Nucleus accumbens (tissue), 56 donors: ENCODE measurements at places on chromosomes 4 and X.

- no peak for DNase-seq
These were observed 25.4 kb upstream of the LIMCH1 start for GRCh38 chr4:41512596-41512995.

DNA sequence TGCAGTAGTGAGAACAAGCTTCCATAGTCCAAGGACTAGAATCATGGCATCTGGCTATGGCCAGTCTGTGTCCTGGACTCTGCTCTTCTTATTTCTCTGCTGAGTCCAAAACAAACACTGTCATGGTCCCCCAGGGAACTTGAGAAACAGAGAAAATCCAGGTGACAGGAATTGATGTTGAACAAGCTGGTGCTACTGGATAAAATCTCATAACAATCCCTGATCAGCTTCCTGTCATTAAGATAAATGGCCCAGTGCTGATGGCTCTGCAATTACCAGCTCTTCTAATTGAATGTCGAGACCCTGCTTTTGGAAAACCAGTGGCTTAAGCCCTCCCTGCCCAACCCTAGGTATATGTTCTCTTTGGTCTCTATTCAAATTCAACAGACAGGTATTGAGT is 58.8 kb upstream of the ARHGAP36 start:
- DNase-seq = no peak

GRCh38 chr4:139557556-139558110 is 1.6 kb upstream of the SETD7 start:
- DNase-seq = no peak

- DNase-seq = no peak
These were observed 2.8 kb upstream of the NELFA start for GRCh38 chr4:2011583-2011982.

GRCh38 chr4:1298461-1298860 is 8.8 kb downstream of the MAEA start:
- DNase-seq = no peak

DNA sequence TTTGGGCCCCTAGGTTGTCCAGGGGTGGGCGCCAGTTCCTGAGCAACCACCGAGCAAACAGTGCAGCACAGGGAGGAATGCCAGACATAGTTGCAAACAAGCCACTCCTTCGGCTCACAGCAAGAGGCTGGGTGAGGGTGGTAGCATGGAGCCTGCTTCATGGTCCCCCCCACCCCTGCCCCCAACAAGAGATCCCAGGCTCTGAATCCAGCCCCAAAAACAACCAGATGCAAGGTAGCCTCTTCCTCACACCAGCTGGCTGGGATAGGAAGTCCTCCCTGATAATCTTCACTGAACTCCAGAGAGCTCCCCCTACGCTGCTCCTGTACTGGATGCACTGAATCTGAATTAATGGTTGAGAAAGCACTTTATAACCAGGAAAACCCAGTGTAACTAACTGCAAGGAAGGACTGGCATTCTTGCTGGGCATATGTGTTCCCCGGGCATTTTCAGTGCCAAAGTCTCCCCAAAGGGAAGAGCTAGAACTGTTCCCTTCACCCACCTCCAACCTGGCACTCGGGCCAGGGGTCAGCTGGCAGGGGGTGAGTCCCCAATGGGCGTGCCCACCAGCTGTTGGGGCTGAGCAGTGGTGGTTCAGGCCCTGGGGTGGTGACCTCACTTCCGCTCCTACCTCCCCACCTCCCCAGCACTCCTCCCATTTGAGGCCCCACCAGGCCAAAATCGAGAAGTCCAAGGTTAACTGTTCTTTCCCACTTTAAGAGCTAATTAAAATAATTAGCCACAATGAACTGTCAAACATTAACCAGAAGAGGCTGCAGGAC is 1.5 kb downstream of the ELF4 start:
- no peak for DNase-seq

- DNase-seq = no peak
These were observed 23.4 kb downstream of the OTUD4 start for GRCh38 chr4:145156986-145157385.

DNA sequence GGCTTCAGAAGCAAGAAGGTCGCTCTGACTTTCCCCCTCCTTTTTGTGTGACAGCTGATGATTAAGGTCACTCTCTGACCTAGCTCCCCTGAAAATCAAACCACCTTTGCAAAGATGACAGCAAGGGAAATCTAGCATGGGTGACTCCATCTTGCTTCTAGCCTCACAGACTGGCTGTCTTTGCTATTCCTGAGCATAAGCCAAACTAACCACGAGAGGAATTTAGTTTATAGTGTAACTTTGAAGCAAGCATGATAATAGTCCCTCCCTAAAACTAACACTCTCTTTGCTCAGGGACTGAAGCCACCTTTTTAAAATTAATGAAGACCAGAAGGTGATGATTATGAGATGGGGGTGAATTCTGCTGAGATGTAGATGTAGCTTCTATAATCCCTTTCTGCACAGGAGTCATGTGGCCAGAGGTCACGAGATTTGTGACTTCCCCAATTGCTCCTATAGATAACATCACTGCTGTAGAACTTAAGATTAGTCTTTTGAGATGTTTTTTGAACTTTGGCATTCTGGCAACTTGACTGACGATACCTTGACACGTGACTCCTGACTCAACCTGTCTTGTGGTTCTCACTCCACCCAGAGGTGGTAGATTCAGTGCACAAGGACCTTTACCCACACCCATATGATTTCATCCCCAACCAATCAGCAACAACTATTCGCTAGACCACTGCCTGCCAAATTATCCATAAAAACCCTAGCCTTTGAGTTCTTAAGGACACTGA is 14.9 kb upstream of the PDE5A start:
- DNase-seq = no peak

DNA sequence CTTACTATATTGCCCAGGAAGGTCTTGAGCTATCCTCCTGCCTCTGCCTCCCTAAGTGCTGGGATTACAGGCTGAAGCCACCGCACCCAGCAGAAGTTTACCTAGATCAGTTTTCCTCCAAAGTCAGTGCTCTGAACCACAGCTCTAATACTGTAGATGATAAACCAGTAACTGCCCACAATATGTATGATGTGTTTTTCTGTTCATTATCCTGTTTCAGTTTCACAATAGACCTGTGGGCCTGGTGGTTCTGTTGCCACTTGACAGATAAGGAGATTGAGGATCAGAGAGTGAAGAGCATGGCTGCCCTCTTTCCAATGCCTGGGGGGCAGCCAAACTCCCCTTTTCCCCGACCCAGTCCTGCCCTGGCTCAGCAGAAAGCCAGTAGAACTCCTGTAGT is 87.0 kb downstream of the EFNB1 start:
- DNase-seq = no peak

- no peak for DNase-seq
These were observed 334.0 kb upstream of the NDST3 start for GRCh38 chr4:117700111-117700892.

DNA sequence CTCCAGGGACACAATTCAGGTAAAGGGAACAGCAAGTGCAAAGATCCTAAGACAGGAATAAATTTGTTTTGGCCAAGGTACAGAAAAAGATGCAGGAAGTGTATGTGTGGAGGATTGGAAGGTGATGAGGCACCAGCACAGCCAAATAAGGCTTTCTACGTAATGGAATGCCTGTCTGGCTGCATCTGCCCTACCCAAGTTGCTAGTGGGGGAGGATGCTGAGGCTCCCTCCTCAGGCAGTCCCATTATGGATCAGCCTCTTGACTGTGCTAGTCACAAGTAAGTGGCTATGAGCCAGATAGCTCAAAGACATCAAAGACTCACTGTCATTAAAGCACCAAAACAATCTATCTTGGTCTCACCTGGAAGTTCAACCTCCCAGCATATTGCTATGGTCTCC is 300.9 kb upstream of the FAT4 start:
- DNase-seq = no peak

DNA sequence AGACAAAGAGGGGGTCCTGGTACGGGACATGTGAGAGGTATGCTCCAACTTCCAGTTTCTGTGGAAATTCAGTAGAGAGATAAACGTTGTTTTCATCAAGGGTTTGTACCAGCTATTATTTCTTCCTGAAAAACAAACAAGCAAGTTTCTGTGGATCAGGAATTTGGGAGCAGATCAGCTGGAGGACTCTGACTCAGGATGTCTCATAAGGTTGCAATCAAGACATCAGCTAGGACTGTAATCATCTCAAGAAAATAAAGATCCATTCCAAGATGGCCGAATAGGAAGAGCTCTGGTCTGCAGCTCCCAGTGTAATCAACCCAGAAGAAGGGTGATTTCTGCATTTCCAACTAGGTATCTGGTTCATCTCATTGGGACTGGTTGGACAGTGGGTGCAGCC is 23.5 kb upstream of the NFKB1 start:
- no peak for DNase-seq

DNA sequence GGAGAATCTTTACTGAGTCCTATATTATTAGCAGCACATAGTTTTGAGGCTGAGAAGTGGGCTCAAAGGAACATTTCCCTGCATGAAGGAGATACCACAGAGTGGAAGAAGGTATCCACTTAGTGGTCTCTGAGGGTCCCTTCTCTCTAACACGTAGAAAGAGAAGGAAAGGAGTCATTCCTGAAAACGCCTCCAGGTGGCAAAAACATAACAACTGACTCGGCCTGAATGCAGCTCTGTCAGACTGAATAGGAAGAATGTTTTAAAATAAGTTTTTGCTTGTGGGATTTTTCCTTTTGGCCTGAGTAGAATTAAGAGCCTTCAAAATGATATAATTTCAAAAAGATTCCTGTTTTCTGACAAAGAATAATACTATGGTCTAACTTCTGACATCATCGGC is 23.3 kb downstream of the RPGR start:
- DNase-seq = no peak

DNA sequence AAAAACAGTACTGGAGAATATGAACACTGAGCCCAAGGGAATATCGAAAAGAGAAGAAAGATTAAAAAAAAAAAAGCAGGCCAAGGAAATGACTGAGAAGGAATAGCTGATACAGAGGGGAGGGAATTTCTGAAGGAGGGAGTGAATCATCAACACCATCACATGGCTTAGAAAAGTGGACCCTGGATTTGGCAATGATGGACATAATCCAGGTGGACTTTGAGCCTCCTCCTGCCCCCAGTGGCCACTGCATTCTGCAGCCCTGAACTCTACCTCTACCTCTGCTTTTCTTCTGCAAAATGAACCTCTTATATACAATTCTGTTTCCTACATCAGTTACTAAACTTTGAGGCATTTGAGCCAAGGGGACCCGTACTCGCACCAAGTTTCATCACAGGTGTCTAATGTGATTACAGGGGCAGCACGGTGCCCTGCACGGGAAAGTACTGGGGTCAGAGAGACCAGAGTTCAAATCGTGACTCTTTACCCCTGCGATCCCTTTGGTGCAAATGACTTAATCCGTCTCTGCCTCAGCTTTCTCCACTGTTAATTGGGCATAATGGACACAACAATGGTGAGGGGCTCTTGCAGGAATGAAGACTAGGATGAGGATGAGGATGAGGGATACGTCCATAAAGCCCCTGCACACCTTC is 1.1 kb downstream of the OCIAD2 start:
- no peak for DNase-seq
